ENCODE measurements at places on chromosomes 3 and 15. TPM values are rescaled to one million over a fixed set of nuclear protein-coding genes. Genes with fewer than 3 reads are reported as not detected.

- no peaks in the 10 kb centered on the region for H3K36me3 ChIP-seq
- H3K4me3 ChIP-seq = no peak overlapping the region
- H3K4me1 ChIP-seq = peaks cover 10% of the 10 kb centered on the region
Measured at GRCh38 chr3:100019719-100020118, 94.6 kb downstream of the FILIP1L start.

DNA sequence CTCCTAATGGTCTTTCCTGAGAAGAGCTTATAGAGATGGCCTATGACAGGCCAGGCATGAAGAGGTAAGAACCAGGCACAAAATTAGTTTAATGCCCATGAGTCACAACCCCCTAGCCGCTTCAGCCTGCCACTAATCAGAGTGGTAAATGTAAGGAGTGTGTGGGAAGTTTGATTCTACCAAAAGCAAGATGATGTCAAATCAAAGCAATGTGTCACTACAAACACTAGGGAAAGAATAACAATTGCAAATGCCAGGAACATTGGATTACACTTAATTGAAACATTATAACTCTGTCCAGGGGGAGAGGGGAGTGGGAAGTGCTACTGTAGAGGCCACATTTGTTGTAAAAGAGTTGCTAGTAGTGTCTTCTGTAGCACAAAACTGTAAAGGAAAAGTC is 596.6 kb upstream of the AGTR1 start:
- no peak for DNase-seq
- H3K27ac ChIP-seq = no peak overlapping the region
- no peaks in the 10 kb centered on the region for H3K27me3 ChIP-seq
- no peak overlapping the region for H3K4me3 ChIP-seq
- H3K36me3 ChIP-seq = no peaks in the 10 kb centered on the region

Gene TP63
- total RNA-seq = not detected

GRCh38 chr3:182686033-182686886 is 107.0 kb upstream of the ATP11B start:
- peaks cover 18% of the 10 kb centered on the region for H3K4me1 ChIP-seq
- H3K36me3 ChIP-seq = no peaks in the 10 kb centered on the region
- peaks cover 17% of the 10 kb centered on the region for H3K27me3 ChIP-seq
- DNase-seq = no peak
- no peak overlapping the region for H3K4me3 ChIP-seq

DNA sequence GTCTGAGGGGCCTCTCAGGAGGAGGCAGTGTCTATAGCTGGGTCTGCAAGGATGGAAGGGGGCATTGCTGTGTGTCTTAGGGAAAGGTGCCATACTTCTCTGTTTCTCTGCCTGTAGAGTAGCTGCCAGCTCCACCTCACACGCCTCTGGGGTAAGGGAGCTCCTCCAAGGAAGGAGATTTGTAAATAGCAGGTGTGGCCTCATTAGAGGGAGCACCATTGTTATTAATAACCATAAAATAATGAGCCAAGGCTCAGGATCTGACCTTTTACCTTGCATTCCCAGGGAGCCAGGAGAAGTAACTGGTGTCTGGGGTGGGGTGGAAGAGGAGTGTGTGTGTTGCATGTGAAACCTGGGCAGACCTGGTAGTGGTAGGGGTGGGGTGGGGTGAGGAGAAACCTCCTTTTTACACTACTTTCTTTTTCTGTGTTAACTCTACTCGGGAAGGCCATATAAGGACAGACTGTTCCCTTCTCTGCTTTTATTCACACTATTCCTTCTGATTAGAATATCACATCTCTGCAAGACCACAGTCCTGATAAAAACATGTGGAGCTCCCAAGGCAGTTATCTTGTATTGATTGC is 2.2 kb upstream of the C15orf39 start:
- peaks cover 7% of the 10 kb centered on the region for H3K27me3 ChIP-seq
- H3K4me1 ChIP-seq = peaks cover 58% of the 10 kb centered on the region
- peak overlapping the region; percentile 97 for H3K27ac ChIP-seq
- H3K4me3 ChIP-seq = no peak overlapping the region
- no peaks in the 10 kb centered on the region for H3K36me3 ChIP-seq
- DNase-seq = no peak

Gene GOLGA8J
- total RNA-seq = not detected

DNA sequence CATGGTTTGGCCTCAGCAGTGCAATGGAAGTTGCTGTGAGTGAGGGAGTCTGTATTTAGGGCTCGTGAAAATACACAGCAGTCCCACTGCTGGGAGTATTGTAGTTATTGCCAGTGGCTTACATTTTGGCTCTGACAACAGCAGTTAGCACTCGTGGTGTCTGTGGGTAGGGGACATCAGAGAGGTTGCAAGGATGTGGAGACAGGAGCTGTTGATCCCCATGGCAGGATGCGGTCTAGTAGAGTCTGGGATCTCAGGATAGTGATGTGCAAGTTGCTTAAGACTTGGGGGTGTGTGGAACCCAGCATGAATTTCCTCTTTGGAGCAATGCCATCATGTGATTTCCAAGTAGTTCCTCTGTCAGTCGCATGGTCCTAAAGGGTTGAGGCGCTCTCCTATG is 59.9 kb downstream of the GALK2 start:
- no peaks in the 10 kb centered on the region for H3K4me1 ChIP-seq
- no peak overlapping the region for H3K27ac ChIP-seq
- DNase-seq = no peak
- H3K36me3 ChIP-seq = peaks cover 26% of the 10 kb centered on the region
- no peak overlapping the region for H3K4me3 ChIP-seq
- no peaks in the 10 kb centered on the region for H3K27me3 ChIP-seq

GRCh38 chr15:47756872-47757271 is 39.6 kb downstream of the SEMA6D start:
- no peak overlapping the region for H3K4me3 ChIP-seq
- H3K4me1 ChIP-seq = peaks cover 6% of the 10 kb centered on the region
- H3K27me3 ChIP-seq = no peaks in the 10 kb centered on the region
- no peak overlapping the region for H3K27ac ChIP-seq
- no peaks in the 10 kb centered on the region for H3K36me3 ChIP-seq
- DNase-seq = peak; percentile 38

- no peak overlapping the region for H3K27ac ChIP-seq
- H3K36me3 ChIP-seq = no peaks in the 10 kb centered on the region
- peaks cover 47% of the 10 kb centered on the region for H3K27me3 ChIP-seq
Measured at GRCh38 chr15:28093752-28094535, 5.2 kb downstream of the OCA2 start.

GRCh38 chr3:16182183-16182582 is 7.7 kb downstream of the GALNT15 start:
- peaks cover 9% of the 10 kb centered on the region for H3K4me1 ChIP-seq
- no peak overlapping the region for H3K4me3 ChIP-seq
- no peaks in the 10 kb centered on the region for H3K36me3 ChIP-seq
- DNase-seq = no peak
- H3K27me3 ChIP-seq = no peaks in the 10 kb centered on the region

- no peak for DNase-seq
- H3K27me3 ChIP-seq = no peaks in the 10 kb centered on the region
- H3K4me3 ChIP-seq = no peak overlapping the region
Measured at GRCh38 chr3:176447369-176447768, 749.9 kb downstream of the TBL1XR1 start.

Gene CCR9
- total RNA-seq = not detected

Gene CPA3
- total RNA-seq = not detected

- H3K27ac ChIP-seq = no peak overlapping the region
- H3K36me3 ChIP-seq = no peaks in the 10 kb centered on the region
- no peak overlapping the region for H3K4me3 ChIP-seq
- peaks cover 21% of the 10 kb centered on the region for H3K4me1 ChIP-seq
- DNase-seq = no peak
- H3K27me3 ChIP-seq = no peaks in the 10 kb centered on the region
Measured at GRCh38 chr3:111851511-111851954, 7.5 kb upstream of the PHLDB2 start.

DNA sequence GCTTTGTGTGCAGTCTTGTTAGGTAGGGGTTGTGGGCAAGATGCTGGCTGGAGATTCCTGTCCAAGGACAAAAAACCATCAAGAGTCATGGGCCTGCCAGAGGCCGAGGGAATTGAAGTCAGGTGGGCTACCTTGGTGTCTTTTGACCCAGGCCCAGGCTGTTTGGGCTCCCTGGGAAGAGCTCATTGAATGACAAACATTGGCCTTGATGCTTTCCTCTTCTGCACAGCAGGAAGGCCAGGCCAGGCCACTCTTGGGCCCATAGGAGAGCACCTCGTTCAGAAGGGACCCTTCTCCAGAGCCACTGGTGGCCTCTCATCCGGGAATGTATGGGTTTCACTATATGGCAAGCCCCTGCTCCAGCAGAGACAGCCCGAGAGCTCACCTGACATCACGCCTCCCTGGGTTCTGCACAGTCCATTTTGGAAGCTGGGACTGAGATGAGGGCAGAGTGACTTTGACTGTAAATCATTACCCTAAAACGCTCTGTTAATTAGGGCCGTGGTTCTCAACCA is 169.1 kb downstream of the NSMCE3 start:
- H3K27me3 ChIP-seq = no peaks in the 10 kb centered on the region
- no peak overlapping the region for H3K27ac ChIP-seq
- no peaks in the 10 kb centered on the region for H3K36me3 ChIP-seq

DNA sequence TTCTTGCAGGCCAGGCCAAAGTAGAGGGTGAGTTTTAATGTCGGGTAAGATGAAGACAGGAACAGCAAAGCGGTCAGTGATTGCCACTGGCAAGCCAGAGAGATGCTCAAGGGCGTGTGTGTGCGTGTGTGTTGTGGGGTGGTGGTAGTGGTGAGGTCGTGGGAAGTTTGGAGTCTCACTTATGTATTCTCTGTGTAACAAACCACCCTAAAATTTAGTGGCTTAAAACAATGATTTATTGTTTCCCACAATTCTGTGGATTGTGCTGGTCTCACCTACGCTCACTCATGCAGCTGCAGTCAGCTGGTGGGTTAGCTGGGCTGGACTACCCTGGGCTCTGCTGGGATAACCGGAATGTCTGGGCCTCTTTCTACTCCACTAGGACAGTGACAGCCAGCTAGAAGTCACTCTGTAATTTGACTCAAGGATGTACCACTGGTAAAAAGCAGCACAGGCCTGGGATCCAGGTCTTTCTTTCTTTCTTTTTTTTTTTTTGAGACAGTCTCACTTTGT is 50.9 kb upstream of the BHLHE40 start:
- H3K27ac ChIP-seq = no peak overlapping the region
- H3K27me3 ChIP-seq = no peaks in the 10 kb centered on the region
- H3K4me3 ChIP-seq = no peak overlapping the region
- no peaks in the 10 kb centered on the region for H3K4me1 ChIP-seq

- H3K27me3 ChIP-seq = no peaks in the 10 kb centered on the region
- no peaks in the 10 kb centered on the region for H3K4me1 ChIP-seq
- H3K4me3 ChIP-seq = no peak overlapping the region
- no peak overlapping the region for H3K27ac ChIP-seq
Measured at GRCh38 chr15:53539878-53540277, 219.6 kb downstream of the WDR72 start.

DNA sequence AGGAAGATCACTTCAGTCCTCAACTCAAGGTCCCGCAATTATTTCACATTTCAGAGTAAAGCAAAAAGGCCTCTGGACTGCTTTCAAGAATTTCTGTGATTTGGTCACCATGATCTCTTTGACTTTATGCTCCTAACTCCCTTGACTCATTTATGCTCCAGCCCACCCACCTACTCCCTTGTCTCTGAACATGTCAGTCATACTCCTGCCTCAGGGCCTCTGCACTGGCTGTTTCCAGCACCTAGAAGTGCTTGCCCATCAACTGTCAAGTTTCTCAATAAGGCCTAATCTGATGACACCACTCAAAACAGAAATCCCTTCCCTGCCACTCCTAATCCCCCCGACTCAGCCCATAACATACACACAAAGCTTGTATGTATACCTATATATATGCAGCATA is 36.1 kb upstream of the CSPG5 start:
- H3K4me1 ChIP-seq = no peaks in the 10 kb centered on the region
- DNase-seq = no peak
- H3K27me3 ChIP-seq = no peaks in the 10 kb centered on the region

DNA sequence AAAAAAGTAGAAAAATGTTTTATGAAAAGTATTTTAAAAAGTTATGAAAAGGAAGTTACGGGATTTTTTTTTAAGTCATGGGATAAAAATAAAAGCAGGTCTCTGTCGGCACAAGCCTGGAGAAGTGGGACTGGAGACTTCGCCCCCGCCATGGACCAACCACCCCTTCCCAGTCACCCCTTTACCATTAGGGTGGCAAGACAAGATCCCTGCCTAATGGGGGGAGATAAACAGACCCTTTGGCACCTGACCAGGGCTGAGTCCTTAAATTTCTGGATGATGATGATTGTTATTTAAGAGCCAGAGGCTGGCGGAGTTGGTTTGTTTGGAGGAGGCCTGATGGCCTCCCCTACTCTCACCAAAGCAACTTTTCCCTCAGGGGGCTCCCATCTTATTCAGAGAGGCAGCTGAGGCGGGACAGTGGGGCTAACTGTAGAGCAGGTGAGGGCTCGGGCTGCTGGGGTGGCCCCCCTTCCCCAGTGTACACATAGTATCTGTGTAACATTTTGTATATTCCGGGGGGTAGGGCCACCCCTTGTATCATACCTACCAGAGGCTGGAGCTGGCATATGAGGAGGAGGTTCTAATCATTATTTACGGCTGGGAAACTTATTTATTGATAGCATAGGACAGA is 74.0 kb downstream of the ADAMTS7 start:
- H3K4me1 ChIP-seq = no peaks in the 10 kb centered on the region
- no peaks in the 10 kb centered on the region for H3K36me3 ChIP-seq
- H3K4me3 ChIP-seq = no peak overlapping the region
- no peak for DNase-seq
- no peaks in the 10 kb centered on the region for H3K27me3 ChIP-seq

Gene CLDN18
- total RNA-seq = 931 TPM

Gene DAPK2
- total RNA-seq = 9.0 TPM

Gene EPHB3
- total RNA-seq = 20.4 TPM

DNA sequence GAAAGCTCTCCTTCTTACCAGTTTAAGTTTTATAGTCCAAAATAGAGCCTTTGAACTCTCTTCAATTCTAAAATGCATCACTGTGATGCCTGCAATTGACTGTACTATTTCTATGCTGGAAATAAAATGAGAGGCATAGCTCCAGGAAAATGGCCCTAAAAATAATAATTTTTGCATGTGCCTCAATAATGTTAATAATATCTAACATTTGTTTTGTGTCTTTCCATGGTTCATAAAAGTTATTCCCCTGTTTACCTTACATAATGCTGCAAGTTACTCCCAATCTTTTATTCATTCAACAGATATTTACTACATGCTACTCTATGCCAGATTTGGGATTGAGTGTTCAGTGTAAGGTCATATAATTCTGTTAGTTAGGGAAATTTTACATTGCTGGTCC is 574.0 kb downstream of the RBMS3 start:
- H3K27ac ChIP-seq = no peak overlapping the region
- no peak for DNase-seq
- no peaks in the 10 kb centered on the region for H3K27me3 ChIP-seq

GRCh38 chr15:101827257-101827656 is 15.3 kb downstream of the OR4F15 start:
- no peak overlapping the region for H3K4me3 ChIP-seq
- no peaks in the 10 kb centered on the region for H3K27me3 ChIP-seq
- no peak for DNase-seq
- H3K4me1 ChIP-seq = no peaks in the 10 kb centered on the region
- H3K27ac ChIP-seq = no peak overlapping the region

Measured in stomach (tissue), 19 donors.